ENCODE measurements at places on chromosomes 13 and 19.

- DNase-seq: peak; percentile 53
Measured at GRCh38 chr13:99425485-99426341, 75.6 kb upstream of the TM9SF2 start.

DNA sequence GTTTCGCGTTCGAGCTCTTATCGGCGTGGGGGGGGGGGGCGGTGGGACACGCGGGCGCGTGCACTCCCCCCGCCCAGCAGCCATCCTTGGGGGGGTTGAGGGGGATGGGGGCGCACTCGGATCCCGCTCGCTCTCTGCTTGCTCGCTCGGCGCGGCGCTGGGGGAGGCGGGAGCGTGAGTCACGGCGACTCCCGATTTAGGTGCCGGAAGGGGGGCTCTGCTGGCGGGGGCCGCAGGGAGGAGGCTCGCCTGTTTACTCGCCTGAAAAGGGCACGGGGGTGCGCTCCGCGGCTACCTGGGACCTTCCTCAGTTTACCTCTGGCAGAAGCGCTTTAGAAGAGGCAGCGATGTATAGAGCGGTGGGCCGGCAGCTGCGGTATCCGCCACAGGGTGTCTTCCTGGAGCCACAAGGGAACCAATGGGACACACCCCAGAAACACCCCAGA lies 1.1 kb upstream of the PDE4A start:
- DNase-seq: no peak

- DNase-seq: peak; percentile 83
Measured at GRCh38 chr19:861756-862580, 2.5 kb downstream of the CFD start.

DNA sequence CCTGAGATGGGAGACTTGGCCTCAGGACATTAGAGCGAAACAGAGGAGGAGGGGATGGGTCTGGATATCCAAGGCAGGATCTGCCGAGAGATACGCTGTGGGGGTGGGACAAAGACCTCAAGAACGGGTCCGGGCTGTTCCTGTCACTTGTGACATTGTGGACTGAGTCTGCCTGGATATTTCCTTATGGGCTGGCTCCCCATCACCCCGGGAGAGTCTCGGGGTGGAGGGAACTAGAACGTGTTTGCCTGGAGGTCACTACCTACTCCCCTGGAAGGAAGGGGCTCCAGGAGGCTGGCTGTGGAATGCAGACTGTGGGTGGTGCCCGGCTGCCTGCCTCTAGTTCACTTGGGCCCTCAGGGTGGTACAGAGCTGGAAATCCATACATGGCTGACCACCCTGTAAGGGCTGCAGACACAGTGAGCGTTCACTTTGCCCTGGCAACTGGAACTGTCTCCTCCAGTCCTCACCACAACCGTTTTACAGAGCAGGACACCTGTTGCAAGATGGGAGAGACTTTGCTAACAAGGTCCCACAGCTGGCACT lies 26.4 kb downstream of the DNM2 start:
- no peak for DNase-seq

DNA sequence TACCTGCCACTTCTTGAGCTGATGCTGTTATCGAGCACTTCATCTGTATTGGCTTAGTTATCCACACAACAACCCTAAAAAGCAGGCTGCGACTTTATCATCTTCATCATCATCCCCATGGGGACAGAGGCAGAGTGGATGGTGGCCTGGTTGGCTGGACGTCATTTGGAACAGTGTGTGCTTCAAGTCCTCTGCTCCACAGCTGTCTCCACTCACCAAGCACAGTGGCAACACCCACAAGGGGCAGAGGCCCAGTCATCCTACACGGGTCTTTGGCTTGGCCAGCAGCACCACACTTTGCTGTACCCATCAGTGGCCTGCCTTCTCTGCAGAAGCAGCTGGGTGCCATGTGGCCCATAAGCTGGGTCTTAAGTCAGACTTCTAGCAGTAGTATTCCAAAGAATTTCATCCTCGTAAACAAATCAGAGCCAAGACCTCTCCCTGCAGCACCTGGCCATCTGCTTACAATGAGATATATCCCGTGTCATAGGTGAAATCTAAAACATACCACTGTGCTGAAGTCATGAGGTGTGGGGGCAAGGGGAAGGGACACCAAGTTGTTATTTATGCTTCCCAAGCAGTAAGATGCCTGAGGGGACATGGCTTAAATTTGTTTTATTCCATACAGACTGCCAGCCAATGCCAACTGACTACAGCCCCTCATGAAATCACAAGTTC lies 47.9 kb upstream of the EPHX3 start:
- DNase-seq: no peak

GRCh38 chr13:79070343-79070974 lies 335.6 kb downstream of the RBM26 start:
- peak; percentile 17 for DNase-seq

- DNase-seq: no peak
Measured at GRCh38 chr19:48806818-48807589, 3.8 kb downstream of the BCAT2 start.

DNA sequence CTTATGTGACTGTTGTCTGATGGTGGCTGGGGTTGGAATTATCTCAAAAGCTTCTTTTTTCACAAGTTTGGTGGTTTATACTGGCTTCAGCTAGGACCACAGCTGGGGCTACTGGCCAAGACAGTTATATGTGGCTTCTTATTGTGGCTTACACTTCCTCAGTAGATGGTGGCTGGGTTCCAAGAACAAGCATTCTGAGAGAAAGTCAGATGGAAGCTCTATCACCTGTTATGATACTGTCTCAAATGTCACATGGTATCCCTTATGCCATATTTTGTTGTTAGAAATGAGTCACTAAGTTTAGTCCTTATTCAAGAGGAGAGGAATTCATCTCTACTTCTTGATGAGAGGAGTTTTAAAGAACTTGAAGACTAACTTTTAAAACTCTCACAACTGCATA lies 41.6 kb downstream of the NDFIP2 start:
- no peak for DNase-seq

- no peak for DNase-seq
Measured at GRCh38 chr19:39030854-39031367, 1.4 kb downstream of the FBXO27 start.

- no peak for DNase-seq
Measured at GRCh38 chr13:34941436-34941834, 635 bp upstream of the NBEA start.

DNA sequence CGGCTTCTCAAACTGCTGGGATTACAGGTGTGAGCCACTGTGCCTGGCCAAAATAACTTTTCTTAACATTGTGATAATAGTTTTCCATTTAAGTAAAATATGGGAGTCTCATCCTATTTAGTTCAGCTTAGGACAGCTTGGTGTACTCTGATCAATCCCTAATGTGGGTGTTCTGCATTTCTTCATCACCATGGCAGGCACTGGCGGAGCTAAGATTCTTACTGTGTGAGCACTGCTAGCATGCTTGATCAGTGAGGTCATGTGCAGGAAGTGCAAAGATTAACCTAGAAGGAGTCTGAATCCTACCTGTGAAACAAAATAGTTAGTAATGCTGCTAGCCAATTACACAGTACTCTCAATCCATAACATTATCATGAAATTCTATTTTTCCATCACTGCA lies 1684.2 kb upstream of the SLC10A2 start:
- DNase-seq: no peak

DNA sequence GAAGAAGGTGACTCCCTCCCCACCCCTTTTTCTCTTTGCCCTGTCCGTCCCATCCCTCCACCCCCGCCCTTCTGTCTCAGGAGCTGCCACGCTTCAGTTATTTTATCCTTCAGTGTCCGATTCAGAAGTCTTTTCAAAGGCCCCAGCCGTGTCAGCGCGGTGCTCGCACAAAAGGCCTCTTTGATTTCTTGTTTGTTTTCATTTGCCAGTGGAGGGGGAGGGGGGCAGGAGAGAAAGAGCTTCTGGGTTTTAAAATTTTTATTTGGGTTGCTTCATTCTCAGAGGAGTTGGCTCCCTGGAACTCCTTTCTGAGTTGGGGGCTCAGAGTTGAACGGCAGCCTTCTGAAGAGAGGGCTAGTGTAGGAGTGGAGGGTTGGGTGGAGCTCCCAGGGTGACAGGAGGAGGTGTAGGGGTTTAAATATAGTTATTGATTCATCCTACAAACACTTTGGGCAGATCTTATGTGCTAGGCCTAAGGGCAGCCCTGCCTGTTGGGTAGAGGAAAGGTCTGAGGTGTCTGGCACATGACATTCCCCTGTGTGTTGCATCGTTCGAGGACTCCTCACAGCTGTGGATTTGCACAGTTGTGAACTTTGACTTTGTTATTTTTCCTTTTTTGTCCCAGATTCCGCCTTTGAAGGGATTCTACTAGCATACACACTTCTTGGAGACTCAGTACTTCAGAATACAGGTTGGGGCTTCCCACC lies 36.8 kb downstream of the NFIX start:
- no peak for DNase-seq

- peak; percentile 22 for DNase-seq
Measured at GRCh38 chr19:6590258-6590826, 608 bp downstream of the CD70 start.

DNA sequence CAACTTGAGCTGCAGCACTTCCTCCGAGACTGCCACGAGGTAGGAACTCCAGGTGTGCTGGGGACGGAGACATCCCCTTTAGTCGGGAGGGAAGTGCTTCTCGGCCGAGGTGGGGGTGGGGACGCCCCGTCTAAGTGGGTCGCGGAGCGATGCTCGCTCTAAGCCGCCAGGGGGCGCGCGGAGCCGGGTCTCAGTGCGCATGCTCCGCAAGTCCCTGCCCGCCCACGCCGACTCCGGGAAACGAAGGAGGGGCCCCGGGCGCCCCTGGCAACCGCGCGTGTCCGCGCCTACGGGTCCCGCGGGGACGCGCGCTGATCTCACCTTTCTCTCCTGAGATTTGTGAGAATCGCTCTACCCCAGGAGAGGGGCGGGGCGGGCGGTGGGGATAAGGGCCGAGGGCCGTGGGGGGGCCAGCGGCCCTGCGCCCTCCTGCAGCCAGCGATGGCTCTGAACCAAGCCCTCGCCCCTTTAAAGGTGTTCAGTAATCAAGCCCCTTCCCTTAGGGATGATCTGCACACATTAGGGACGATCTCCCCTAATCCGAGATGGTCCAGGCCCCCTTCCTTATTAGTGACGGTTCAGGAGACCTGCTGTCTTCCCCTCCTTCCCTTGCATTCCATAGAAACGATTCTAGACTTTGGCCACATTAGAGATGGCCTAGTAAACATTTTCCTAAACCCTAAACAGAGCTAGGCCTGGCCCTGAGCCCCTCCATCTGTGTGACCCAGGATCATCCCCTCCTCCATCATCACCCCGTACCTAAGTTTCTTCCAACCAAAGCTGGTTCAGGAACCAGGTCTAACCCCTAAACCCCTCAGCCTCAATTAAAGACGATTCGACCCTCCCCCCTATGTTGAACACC lies 47.3 kb upstream of the SHKBP1 start:
- peak; percentile 99 for DNase-seq

DNA sequence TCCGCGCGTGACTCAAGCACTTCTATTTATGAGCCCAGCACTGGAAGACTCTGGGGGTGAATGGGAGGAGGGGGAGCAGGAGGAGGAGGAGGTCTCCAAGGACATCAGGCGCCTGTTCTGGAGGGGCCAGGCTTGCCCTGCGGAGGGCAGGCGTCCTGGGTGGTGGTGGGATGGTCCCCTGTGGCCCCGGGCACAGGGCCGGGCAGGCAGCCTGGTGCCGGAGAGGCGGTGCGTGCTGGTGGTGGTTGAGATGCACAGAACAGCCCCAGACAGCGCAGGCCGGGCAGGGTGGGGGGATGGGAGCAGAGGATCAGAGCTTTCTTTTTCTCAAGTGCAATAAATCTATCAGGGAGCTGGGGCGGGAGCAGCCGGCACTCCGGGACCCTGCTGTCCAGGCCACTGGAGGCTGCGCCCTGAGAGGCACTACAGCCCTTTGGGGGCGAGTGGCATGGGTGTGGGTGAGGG lies 14.0 kb downstream of the NKPD1 start:
- no peak for DNase-seq

GRCh38 chr13:75135325-75135825 lies 346.6 kb downstream of the TBC1D4 start:
- no peak for DNase-seq

DNA sequence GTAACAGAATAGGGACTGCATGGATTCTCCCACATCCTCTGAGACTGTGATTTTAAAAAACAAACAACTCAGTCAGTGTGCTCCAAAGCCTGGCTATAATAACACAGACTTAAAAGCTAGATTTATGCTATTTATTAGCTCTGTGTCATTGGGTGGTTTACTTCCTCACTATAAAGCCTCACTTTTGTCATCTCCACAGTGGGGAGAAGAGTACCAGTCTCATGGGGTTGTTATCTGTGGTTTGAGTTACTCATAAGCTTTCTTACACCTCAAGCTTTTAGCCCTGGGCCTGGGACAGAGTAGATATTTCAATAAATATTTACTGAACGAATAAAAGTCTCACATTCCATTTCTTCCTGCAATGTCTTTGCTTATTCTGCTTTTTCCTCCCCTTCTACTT lies 5.3 kb downstream of the RNASEH2B start:
- DNase-seq: no peak

- DNase-seq: no peak
Measured at GRCh38 chr13:61908906-61909615, 493.4 kb upstream of the PCDH20 start.
